ENCODE measurements at places on chromosomes 16 and 17. TPM values are rescaled to one million over a fixed set of nuclear protein-coding genes. Genes with fewer than 3 reads are reported as not detected.
A peak's percentile ranks its signal among the peaks of the same experiment; 100 is the strongest.

- no peaks in the 10 kb centered on the region for H3K36me3 ChIP-seq
- peaks cover 5% of the 10 kb centered on the region for H3K4me1 ChIP-seq
- H3K27me3 ChIP-seq, result peaks cover 4% of the 10 kb centered on the region
- DNase-seq, result no peak
- H3K27ac ChIP-seq, result no peak overlapping the region
- H3K4me3 ChIP-seq, result no peak overlapping the region
These were observed 4.2 kb downstream of the MTSS2 start for GRCh38 chr16:70681382-70682238.

DNA sequence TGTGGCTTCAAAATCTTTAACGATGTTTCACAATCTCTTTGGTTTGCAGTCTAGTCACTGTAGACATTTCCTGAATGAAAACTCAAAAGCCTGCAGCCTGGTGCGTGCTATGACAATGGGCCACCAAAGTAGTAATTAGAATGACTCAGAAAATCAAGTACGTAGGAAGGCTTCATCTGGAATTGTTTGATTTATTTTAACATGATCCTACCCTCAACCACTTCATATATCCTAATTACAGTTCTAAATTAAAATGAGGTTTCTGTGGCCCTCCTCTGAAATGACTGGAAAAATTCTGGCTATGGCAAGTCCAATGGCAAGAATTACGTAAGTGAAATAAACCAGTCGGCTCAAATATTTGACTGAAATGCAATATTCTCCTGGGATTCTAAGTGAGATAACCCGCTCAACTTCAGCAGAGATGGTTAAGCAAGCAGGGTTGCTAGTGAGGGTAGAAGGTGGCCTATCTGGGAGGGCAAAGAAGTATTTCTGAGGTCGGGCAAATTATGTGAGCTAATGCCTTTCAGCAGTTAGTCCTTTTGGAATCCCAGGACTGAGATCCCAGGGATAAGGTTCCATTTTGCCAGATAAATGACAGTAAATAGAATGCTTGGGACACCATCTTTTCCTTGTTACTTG lies 145.6 kb upstream of the MYOCD start:
- H3K27me3 ChIP-seq, result peaks cover 5% of the 10 kb centered on the region
- DNase-seq, result no peak
- H3K27ac ChIP-seq, result no peak overlapping the region
- no peak overlapping the region for H3K4me3 ChIP-seq

DNA sequence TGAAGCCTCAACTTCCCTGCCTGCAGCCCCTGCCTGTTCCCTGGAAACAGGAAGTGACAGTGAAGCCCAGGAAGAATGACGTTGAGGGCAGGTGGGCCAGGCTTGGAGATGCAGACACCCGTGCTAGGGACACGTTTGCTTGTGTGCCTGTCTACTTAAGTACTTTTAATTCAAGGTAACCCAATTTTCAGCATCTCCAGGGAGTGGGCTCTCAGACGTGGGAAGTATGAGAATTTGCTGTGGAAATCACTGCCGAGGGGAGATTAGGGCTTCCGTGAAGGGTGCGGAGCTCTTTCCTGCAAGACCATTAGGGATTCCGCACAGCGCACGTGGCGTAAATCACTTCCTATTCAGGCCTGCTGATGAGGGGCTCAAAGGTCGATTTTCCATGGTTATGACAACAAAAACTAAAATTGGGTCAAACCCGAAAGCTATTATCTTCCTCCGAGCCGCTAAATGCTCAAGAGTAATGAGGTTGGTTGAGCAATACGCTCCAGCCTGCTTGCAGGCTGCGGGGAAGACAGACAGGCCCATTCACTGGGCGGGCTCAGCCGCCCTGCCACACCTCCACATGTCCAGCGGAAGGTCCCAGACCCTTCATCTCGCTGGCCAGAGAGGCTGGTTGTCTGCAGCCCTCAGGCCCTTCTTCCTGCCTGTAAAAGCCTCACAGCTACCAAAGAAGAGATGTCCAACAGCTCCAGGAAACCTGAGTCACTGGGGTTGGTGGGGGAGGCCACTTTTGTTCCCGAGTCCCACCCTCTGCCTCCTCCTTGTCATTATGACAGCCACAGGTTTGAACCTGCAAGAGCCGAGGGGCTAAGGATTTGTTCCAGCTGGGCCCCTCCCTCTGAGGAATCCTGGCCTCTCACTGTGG lies 109.9 kb downstream of the RBFOX3 start:
- no peak for DNase-seq
- H3K27me3 ChIP-seq, result peaks cover 10% of the 10 kb centered on the region
- no peaks in the 10 kb centered on the region for H3K4me1 ChIP-seq
- no peak overlapping the region for H3K27ac ChIP-seq
- no peaks in the 10 kb centered on the region for H3K36me3 ChIP-seq

- H3K27me3 ChIP-seq, result peaks cover 15% of the 10 kb centered on the region
- no peaks in the 10 kb centered on the region for H3K36me3 ChIP-seq
- peaks cover 13% of the 10 kb centered on the region for H3K4me1 ChIP-seq
- H3K4me3 ChIP-seq, result peak overlapping the region; percentile 54
These were observed 23.4 kb upstream of the ZFHX3 start for GRCh38 chr16:73071131-73071940.

DNA sequence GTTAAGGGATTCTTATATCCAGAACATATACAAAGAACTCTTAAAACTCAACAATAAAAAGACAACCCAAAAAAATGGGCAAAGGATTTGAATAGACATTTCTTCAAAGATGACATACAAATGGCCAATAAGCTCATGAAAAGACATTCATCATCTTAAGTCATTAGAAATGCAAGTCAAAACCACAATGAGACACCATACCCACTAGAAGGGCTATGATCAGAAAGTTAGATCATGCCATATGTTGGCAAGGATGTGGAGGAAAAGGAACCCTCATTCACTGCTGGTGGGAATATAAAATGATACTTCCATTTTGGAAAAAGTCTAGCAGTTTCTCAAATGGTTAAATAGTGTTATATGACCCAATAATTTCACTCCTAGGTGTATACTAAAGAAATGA lies 9.4 kb downstream of the PLD6 start:
- no peak overlapping the region for H3K4me3 ChIP-seq
- H3K27ac ChIP-seq, result no peak overlapping the region
- H3K27me3 ChIP-seq, result peaks cover 3% of the 10 kb centered on the region
- no peaks in the 10 kb centered on the region for H3K4me1 ChIP-seq

GRCh38 chr16:87317750-87318644 lies 805 bp upstream of the C16orf95 start:
- peaks cover 14% of the 10 kb centered on the region for H3K27me3 ChIP-seq
- no peak for DNase-seq
- H3K4me1 ChIP-seq, result peaks cover 19% of the 10 kb centered on the region
- peak overlapping the region; percentile 97 for H3K27ac ChIP-seq

DNA sequence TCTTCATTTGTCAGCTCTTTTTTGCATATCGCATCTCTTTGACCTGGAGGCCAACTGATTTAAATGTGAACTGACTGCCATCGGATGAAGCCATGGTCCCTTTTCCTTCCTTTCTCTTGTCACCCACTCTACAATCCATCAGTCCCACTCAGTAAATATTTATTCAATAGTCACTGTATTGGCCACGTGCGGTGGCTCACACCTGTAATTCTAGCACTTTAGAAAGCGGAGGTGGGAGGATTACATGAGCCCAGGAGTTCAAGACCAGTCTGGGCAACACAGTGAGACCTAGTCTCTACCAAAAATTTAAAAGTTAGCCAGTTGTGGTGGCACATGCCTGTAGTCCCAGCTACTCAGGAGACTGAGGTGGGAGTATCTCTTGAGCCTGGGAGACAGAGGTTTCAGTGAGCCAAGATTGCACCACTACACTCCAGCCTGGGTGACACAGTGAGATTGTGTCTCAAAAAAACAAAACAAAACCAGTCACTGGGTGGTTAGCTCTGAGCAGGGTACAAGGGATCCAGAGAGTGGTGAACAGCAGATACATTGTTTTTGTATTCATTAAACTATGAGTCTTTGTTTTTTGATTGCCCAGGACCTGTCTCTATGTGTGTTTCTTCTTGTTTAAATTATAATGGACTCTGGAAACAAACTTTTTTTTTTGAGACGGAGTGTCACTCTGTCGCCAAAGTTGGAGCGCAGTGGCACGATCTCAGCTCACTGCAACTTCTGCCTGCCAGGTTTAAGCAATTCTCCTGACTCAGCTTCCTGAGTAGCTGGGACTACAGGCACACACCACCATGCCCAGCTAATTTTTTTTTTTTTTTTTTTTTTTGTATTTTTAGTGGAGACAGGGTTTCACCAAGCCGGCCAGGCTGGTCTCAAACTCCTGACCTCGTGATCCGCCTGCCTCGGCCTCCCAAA lies 6.9 kb downstream of the PHAF1 start:
- H3K27ac ChIP-seq, result no peak overlapping the region
- H3K27me3 ChIP-seq, result no peaks in the 10 kb centered on the region
- DNase-seq, result no peak

DNA sequence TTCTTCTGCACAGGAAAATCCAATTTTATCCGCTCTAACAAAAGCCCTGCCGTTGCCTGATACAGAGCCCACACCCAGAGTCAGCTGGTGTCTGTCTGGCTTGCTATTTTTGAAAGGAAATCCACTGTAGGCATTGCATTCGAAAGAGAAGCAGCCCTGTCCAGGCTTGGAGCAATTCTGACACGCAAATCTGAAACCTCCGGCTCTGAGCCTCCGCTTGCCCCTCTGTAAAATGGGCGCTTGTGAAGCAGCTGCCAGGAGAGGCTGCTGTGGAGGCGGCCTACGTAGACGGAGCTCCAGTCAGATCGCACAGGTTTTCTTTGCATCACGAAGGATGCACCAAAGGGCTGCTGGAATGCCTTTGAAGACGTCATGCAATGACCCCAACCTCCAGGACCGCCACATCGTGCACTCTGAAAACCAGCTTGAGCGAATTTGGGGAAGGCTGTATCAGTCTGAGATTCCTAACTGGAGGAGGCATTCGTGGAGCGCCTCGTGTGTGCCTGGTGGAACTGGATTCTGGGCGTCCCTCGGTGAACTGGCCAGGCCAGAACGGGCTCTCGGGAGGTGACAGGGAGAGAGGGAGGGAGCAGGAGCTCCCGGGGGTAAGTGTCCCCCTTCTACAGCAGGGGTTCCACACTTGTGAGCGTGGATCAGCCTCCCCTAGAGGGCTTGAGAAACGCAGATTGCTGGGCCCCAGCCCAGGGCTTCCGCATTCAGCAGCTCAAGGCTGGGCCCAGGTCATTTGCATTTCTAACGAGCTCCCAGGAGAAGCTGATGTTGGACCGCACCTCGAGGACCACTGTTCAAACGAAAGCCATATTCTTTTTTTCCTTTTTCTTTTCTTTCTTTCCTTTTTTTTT lies 215.5 kb downstream of the MRTFB start:
- H3K4me3 ChIP-seq, result peak overlapping the region; percentile 87
- H3K36me3 ChIP-seq, result peaks cover 5% of the 10 kb centered on the region
- peaks cover 21% of the 10 kb centered on the region for H3K4me1 ChIP-seq
- peak; percentile 30 for DNase-seq
- peak overlapping the region; percentile 75 for H3K27ac ChIP-seq

GRCh38 chr17:28494445-28495188 lies 11.5 kb upstream of the FOXN1 start:
- H3K27me3 ChIP-seq, result peaks cover 3% of the 10 kb centered on the region
- no peak overlapping the region for H3K4me3 ChIP-seq
- H3K4me1 ChIP-seq, result no peaks in the 10 kb centered on the region
- H3K36me3 ChIP-seq, result no peaks in the 10 kb centered on the region
- peak; percentile 58 for DNase-seq

- no peak for DNase-seq
- no peaks in the 10 kb centered on the region for H3K27me3 ChIP-seq
- H3K4me1 ChIP-seq, result no peaks in the 10 kb centered on the region
- no peak overlapping the region for H3K27ac ChIP-seq
- no peaks in the 10 kb centered on the region for H3K36me3 ChIP-seq
- H3K4me3 ChIP-seq, result no peak overlapping the region
These were observed 200.7 kb downstream of the CA10 start for GRCh38 chr17:51957786-51958185.

DNA sequence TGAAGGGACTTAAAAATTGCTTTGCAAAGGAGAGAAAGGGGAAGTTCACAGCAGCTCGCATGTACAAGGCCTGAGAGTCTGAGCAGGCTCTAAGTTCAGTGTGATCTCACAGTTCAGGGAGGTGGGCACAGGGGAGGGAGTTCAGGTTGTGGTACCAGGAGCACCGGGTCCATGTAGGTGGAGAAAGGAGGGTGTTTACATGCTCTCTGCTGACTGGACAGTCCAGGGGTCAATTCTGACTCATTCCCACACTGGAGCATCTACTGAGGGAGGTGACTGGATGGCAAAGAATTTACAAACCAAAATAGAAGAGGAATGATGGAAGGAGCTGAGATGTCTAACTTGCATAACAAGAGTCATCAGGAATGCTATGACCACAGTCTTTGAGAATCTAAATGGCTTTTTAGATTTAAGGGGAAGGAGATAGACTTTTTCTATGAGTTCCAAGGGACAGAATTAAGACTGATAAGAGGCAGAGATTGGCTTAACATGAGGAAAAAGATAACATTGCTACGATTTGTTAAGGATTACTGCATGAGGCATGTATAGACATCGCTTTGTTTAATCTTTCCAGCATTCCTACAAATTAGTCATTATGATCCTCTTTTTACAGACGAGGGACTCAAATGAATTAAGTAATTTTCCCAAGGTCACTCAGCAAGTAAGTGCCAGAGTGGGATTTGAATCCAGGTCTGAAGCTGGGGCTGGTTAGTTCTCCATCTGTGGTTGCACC lies 29.9 kb downstream of the MIS12 start:
- H3K27ac ChIP-seq, result peak overlapping the region; percentile 41
- H3K27me3 ChIP-seq, result no peaks in the 10 kb centered on the region
- H3K4me3 ChIP-seq, result no peak overlapping the region

DNA sequence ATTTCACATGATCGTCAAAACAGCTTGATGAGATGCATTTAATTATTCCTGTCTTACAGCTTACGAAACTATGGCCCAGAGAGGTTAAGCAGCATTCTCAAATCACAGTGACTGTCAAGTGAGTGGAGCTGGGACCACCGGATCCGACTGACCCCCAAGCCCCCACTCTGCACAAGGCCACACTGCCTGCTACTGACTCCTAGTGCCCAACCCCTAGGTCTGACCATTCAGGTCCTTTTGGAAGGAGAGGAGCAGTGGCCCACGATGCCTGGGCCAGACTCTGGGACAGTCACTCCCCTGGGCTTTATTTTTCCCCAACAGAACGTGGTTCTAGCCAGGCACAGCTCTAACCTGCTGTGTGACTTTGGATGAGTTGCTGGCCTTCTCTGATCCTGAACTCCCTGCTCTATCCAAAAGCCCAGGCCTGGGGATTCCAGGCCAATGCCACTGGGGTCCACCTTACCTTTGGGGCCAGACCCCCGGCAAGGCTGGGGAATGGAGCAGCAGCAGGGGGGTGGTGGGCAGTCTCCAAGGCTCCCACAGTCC lies 9.9 kb downstream of the TSPOAP1 start:
- peak overlapping the region; percentile 70 for H3K27ac ChIP-seq
- DNase-seq, result no peak
- H3K36me3 ChIP-seq, result peaks cover 39% of the 10 kb centered on the region
- H3K4me1 ChIP-seq, result peaks cover 35% of the 10 kb centered on the region

CIAO3 gene
- polyA plus RNA-seq, result 4.6 TPM

PRAC1 gene
- polyA plus RNA-seq, result not detected

TP53I13 gene
- polyA plus RNA-seq, result 41.6 TPM

ITGA2B gene
- 2.8 TPM for polyA plus RNA-seq

Measured in immature natural killer cell (primary cell).